NCI-H2081 treated with DMSO at 0.1 percent for 48 hours (cell line): ENCODE measurements at places on chromosomes 7 and 10.

- no peak for DNase-seq
Measured at GRCh38 chr10:52376694-52377354, 62.7 kb downstream of the DKK1 start.

- DNase-seq, result peak; percentile 11
Measured at GRCh38 chr10:98170249-98171117, 36.0 kb downstream of the R3HCC1L start.

GRCh38 chr10:60518745-60519144, 129.1 kb upstream of the ANK3 start:
- no peak for DNase-seq

DNA sequence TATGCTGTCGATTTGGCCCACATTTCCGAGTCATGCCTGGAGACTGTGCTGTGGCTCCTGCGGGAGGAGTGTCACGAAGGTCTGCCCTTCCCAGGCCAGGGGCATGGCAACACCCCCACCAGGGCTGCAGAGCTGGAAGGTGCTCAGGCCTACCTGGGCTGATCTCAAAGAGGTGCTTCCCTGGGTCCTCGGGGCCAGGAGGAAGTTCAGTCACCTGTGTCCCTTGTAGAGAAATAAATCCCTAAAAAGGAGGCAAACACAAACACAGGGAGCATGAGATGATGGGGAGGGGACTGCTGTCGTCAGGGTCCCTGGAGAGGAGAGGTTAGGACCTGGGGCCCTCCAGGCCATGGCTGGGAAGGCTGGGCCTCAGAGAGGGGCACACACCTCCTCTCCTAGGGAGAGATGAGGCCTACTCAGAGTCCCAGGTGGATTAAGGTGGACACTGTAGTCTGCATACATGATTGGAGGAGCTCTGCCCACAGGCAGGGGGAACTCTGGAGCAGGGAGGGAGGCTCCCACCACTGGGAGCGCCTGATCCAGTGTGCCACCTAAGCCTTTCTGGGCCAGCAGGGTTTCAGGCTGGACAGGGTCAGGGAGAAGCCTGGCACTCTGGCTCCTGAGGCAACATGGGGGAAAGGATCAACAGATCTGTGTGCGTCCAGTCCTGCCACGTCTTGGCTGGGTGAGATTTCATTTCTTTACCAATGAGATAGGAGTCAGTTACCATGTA, 49.4 kb downstream of the ARHGAP22 start:
- DNase-seq, result no peak

DNA sequence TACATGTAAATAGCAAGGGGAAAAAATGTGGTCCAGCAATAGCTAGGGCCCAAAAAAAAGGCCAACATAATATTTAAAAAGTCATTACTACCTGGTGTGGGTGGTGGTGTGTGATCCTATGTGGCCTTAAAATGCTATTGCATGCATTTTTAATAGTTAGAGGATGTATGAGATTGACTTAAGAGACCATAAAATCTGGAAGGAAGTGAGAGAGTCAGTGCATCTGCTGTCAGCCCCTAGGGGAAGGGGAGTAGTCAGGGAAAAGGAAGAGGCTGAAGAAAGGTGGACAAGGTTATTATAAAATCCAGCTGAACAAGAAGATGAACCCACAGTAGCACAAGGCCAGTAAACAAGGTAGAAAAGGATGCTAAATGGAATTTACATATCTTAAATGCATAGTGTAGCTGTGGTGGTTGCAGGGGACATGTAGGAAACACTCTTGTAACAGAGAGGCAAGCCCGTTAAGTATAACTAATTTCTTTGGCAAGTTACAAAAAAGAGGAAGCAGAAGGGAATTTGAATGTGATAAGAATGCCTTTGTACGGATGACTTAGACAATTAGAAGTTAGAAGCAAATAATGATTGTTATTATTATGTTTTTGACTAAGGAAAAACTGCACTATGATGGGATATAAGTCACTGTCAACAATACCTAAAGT, 11.9 kb upstream of the NDUFA5 start:
- DNase-seq, result no peak
